Ureter (tissue), 1 donor: ENCODE measurements at places on chromosomes 2 and 18. TPM values are rescaled to one million over a fixed set of nuclear protein-coding genes. Genes with fewer than 3 reads are reported as not detected.

The KLF7 gene
- 54.7 TPM for total RNA-seq

The DCDC2C gene
- total RNA-seq: not detected

The CHRND gene
- not detected for total RNA-seq

The CFAP210 gene
- 0.49 TPM for total RNA-seq

The NPAS2 gene
- total RNA-seq: 102 TPM

The IL36G gene
- total RNA-seq: not detected

The RAX gene
- not detected for total RNA-seq

The CAPN14 gene
- 0.62 TPM for total RNA-seq

The RAD51AP2 gene
- total RNA-seq: not detected

The NGEF gene
- total RNA-seq: 8.1 TPM

The PER2 gene
- total RNA-seq: 30.5 TPM
